ENCODE measurements at places on chromosomes 7 and 10.

DNA sequence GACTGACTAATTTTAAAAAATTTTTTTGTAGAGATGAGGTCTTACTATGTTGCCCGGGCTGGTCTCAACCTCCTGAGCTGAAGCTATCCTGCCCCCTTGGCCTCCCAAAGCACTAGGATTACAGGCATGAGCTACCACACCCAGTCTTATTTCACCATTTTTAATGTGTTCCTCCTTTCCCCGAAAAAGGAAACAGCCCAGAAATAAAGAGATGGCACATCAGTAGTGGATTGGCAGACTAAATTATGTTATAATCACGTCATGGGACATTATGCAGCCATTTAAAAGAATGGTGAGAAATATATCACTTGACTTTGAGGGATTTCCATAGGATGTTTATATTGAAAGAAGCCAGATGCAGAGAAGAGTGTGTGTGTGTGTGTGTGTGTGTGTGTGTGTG is 40.5 kb downstream of the CAPZA2 start:
- no peak for DNase-seq

- no peak for DNase-seq
Measured at GRCh38 chr10:92381543-92381954, 90.6 kb downstream of the MARCHF5 start.

DNA sequence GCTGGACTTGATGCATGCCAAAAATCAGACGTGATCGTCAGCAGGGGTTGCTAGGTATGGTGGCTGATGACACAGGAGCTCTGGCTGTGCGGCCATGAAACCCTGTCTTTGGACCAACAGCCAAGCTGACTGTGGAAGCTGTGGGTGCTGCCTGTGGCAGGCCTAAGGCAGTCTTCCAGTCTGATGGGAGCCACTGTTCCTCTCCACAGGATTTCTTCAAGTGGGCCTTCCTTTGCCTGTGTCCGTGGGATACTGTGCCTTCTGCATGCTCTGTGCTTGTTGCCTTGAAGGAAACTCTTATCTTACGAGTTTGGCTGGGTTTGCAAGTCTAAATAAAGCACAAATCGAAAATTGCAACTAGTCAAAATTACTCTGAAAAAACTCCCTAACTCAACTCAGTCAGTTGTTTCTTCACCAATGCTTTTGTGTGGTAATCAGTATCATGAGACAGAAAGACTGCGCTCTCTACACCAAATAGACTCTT is 101.9 kb upstream of the PDLIM1 start:
- DNase-seq: no peak

DNA sequence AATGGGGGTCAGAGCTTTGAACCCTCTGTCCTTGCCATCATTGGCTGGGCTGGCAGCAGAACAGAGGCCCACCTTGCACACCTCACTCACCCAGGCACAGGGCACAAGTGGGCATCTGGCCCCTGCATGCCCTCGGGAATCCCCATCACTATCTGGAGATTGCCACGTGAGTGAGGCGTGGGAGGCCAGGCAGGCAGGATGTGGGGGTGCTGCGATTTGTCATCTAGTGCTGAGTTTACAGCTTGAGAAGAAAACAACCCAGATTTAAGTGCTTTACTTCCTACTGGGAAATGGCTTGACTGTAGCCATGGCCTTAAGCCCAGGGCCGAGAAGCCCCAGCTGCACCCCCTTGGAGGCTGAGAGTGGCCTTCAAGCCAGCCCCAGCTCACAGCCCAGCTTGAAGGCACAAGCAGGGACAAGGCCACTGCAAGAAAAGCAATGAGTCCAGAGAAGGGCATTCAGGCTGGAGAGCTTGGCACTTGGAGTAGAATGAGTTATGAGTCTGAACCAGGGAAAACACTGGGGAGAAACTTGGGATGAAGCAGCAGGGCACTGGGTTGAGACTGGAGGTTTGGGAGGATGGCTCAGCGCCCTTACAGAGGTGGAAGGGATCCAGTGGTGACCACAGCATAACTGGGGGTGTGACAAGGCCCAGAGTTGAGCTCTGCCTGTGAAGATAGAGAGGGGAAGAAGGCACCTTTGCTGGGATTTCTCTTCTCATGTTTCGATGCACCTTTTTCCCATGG is 123.0 kb downstream of the CXCL12 start:
- DNase-seq: no peak

GRCh38 chr10:124347956-124348355 is 70.8 kb downstream of the OAT start:
- DNase-seq: no peak

DNA sequence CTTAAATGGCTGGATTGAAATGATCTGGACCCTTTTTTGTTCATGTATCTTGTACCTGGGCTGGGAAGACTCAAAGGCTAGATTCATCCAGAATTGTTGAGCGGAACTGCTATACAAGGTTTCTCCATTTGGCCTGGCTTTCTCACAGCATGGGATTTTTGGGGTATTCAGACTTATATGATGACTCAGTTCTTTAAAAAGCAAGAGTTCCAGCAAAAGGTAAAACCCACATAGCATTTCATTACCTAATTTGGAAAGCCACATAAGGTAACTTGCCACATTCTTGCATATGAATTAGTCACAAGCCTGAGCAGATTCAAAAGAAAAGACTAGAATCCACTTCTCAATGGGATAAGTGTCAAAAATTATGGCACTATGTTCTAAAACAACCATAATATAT is 137.4 kb downstream of the HGF start:
- DNase-seq: no peak

DNA sequence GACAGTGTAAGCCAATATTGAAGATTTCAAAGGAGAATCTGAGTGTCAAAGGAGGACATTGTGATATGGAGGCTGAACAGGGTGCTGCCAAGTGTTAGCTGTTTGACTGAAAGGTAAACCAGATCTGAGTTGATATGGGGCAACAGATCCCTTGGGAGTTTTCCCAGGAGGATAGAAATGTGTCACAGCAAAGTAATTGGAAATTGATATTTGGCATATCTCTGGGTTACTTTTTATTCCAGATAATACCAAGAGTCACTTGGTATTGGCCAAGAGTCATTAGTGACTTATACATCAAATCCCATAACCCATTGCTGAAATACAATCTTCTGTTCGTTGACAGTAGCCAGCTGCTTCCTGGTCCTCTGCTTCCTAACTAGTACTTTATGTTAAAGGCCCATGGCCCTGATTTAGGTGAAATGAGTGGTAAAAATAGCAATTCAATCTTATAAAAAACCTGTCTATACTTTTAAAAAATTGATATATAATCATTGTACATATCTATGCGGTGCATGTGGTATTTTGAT is 922.9 kb downstream of the LRMDA start:
- no peak for DNase-seq

DNA sequence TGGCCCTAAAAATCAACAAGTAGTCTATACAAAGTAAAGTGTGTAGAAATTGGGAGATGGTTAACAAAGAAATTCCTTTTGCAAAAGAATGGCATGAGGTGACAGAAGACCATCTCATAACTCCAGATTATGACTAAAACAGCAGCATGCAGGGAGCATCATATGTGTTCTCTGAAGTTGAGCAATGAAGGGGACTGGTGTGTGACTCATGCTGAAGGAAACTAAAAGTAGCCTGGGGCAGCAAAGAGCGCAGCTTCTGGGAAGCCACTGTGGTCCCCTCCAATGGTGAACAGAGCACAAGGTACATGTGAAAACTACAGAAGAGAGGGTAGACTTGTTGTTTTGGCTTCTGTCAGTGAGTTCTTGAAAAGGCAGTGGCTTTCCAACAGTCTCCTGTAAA is 133.4 kb downstream of the MACC1 start:
- DNase-seq: no peak

GRCh38 chr10:103445767-103446567 is 6.2 kb downstream of the CALHM2 start:
- DNase-seq: no peak

DNA sequence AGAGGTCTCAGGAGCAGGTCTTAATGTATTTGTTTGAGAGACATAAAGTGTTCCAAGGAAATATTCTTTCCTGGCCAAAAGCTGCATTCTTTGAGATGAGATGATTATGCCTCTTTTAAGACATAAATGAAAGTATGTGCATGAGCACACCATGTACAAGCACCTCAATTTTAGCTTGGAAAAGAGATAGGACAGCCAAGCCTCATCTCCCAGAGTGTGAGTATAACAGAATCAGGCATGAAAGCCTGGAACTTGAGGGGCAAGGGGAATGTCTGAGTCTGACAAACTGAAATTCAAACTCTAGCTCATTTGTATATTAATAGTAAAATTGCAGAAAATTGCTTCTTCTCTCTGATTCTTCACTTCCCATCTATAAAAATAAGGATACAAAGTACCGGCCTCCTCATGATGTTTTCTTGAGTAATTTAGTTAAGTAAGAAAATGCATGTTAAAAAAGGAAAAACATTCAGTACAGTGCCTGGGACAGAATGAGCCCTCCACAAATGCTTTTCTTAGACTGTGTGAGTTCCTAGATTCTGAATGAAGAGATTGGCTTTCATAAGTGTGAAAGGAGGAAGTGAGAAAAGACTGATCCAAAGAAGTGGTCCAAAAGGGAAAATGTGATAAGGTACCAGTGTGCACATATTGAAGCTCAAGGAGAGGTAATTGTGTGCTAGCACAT is 1260.9 kb upstream of the SORCS1 start:
- DNase-seq: no peak

DNA sequence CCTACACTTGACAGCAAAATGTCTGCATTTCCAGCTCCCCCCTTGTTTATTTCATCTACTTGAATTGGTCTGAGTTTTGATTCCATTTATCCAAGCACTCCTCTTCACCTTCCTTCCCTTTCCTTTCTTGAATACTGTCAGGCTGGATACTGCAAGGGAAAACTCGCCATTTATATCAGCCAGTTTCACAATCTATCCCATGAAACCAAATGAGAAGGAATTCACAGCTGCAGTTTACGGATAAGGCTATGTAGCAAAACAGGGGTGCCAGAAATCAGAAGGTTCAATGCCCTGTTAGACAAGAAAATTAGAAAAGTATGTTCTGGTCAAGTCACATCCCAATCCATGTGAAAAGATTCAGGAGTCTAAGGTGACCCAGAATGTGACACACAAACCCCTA is 28.1 kb downstream of the CCDC6 start:
- no peak for DNase-seq

- no peak for DNase-seq
Measured at GRCh38 chr10:79316671-79317431, 30.4 kb upstream of the PPIF start.

- no peak for DNase-seq
Measured at GRCh38 chr7:35792472-35792871, 8.4 kb upstream of the SEPTIN7 start.

- DNase-seq: no peak
Measured at GRCh38 chr7:106463851-106464611, 179.2 kb upstream of the NAMPT start.

Measured in activated naive CD4-positive, alpha-beta T cell (primary cell).